ENCODE measurements at places on chromosomes 5 and 9.

GRCh38 chr5:1762883-1763547, 36.6 kb downstream of the MRPL36 start:
- DNase-seq, result no peak

- no peak for DNase-seq
These were observed 66.0 kb downstream of the RAB3C start for GRCh38 chr5:58648846-58649245.

- no peak for DNase-seq
These were observed 80.3 kb downstream of the RCL1 start for GRCh38 chr9:4873066-4873465.

DNA sequence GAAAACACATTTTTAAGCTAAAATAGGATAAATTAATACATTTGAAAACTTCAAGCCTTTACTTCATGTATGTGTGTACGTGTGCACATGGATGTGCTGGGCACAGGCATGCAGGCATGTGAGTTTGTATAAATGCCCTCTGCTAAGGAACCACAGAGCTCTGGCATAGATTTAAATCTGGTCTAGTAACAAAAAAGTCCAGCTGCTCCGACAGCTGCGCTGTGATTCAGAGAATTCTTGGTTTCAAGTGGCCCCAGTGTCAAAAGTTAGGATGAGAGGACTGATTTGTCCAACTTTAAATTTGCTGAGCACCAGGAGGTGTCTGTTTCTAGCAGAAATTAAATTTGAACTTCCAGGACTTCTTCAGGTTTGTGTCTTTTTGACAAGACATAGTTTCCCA, 203.7 kb upstream of the TUT7 start:
- no peak for DNase-seq

GRCh38 chr9:95048225-95049087, 269.1 kb downstream of the FANCC start:
- peak; percentile 14 for DNase-seq

- peak; percentile 64 for DNase-seq
These were observed 5.8 kb upstream of the IFNA1 start for GRCh38 chr9:21434202-21435014.

GRCh38 chr9:23938908-23939307, 112.9 kb upstream of the ELAVL2 start:
- DNase-seq, result no peak

DNA sequence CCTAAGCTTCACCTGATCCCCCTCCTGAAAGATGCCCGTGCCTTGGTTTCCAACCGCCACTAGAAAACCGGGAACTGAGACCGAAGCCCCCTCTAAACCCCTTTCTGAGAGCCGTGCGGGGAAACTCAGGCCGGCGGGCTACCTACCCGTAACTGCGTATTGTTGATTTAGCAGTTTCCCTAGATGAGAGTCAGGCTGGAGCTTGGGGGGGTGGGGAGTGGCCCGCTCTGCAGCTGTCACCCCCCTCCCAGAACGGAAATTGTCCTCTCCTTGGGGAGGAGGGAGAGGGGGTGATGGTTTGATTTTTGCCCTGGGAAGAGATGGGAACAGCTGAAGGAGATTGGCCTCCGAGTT, 2.5 kb downstream of the CXXC5 start:
- DNase-seq, result no peak

GRCh38 chr9:136808075-136808805, 492 bp downstream of the RABL6 start:
- no peak for DNase-seq
